ENCODE measurements at places on chromosomes 5 and 9.

DNA sequence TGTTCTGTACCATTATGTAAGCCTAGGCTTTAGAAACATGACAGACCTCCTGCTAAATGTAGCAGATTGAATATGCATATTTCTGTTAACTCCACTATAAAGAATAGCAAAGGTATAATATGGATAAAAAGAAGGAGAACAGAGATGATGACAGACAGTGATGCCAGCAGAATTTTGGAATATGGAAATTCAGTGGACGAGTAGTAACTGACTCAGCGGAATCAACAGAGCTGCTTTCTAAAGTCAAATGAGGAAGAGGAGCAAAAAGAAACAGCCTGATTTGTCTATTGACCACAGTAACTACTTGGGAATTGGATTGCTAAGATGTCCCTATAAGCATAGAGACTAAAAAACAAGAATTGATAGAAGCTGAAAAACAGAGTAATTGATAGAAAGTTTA lies 8.0 kb downstream of the GPR21 start:
- no peak for DNase-seq

GRCh38 chr9:134331186-134332025 lies 5.2 kb downstream of the RXRA start:
- peak; percentile 67 for DNase-seq

DNA sequence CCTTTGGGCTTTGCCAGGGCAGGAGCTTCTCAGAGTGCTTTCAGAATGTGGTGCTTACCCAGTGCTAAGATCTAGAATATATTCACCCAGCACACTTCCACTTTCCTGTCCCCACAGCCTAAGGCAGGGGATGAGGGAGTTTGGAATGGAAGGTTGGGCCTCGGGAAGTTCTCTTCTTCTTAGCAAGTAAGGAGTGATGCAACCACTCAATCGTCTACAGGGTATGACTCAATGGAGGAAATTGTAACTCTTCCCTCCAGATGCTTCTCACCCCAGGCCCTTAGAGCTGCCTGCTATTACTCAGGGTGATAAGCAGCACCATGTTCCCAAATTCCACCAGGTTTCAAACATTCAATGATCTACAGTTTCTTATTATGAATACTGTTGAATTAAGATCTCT lies 30.8 kb upstream of the AGGF1 start:
- no peak for DNase-seq

- peak; percentile 17 for DNase-seq
Measured at GRCh38 chr9:109497226-109498153, 617 bp downstream of the PTPN3 start.

GRCh38 chr5:43567967-43568366 lies 11.1 kb upstream of the PAIP1 start:
- no peak for DNase-seq

Data from left lung (tissue), 14 donors.